ENCODE measurements at places on chromosomes 6 and 20.

- DNase-seq: peak; percentile 9
Observed at GRCh38 chr6:15793288-15793687, 130.5 kb upstream of the DTNBP1 start.

- peak; percentile 26 for DNase-seq
Observed at GRCh38 chr6:117483004-117483644, 650 bp downstream of the DCBLD1 start.

- DNase-seq: no peak
Observed at GRCh38 chr20:6651016-6651415, 116.5 kb upstream of the BMP2 start.

DNA sequence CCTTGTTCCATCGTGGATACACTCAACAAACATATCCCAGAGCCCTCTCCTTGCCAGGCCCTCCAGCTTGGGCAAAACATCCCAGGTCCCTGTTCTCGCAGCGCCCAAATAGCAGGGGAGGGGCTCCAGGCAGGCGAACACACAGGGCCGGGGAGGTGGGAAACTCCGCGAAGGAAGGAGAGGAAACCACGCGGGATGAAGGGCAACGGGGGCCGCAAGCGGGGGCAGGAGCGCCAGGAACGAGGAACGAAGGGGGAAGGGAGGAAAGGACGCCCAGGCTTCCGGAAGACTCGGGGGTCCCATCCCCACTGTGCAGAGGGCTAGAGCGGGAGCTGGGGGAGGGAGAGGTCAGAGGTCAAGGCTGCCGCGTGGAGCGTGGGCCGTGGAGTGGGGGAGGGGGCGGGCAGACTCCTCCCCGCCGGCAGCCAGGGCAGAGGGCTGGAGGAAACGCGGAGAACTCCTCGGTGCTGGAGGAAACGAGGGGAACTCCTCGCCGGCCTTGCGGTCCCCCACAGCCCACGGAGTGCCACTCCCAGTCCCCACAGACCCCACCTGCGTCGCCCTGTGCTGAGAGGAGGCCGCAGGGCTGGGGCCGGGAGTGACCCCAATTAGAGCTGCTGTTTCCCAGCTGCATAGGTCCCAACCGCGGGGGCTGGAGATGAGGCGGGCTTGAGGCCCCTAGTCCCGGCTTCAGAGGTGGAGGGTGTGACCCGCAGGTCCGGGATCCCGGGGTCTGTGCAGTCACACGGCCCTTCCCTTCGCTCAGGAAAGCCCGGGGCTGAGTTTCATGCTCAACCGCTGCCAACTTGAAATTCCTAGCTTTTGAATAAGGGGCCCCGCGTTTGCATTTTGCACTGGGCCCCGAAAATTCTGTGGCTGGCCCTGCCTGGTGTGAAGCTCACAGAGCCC, 1.2 kb upstream of the RBM38 start:
- no peak for DNase-seq

GRCh38 chr20:31691646-31692275, 30.9 kb downstream of the BCL2L1 start:
- DNase-seq: no peak

- no peak for DNase-seq
Observed at GRCh38 chr6:36851626-36852025, 12.4 kb upstream of the CPNE5 start.

DNA sequence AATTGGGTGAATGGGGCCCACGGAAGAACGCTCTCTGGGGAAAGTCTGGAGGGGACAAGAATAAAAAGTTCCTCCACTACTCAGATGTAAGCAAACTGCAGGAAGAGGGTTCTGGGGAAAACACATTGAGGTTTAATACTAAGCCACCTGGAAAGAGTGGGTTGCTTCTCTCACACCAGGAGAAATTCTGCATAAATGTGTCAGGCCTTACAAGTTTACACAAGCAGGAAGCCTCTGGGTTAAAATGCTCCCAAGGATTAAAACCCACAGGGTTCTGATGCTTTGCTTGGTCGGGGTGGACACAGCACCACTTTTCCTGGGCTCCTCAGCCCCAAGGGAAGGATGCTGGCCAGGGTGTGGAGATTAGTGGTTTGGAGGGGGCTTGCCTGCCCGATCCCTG, 122.1 kb upstream of the SLC22A23 start:
- DNase-seq: no peak

- no peak for DNase-seq
Observed at GRCh38 chr6:776528-776931, 83.6 kb upstream of the EXOC2 start.

GRCh38 chr6:90021711-90022110, 127.4 kb downstream of the GJA10 start:
- no peak for DNase-seq

DNA sequence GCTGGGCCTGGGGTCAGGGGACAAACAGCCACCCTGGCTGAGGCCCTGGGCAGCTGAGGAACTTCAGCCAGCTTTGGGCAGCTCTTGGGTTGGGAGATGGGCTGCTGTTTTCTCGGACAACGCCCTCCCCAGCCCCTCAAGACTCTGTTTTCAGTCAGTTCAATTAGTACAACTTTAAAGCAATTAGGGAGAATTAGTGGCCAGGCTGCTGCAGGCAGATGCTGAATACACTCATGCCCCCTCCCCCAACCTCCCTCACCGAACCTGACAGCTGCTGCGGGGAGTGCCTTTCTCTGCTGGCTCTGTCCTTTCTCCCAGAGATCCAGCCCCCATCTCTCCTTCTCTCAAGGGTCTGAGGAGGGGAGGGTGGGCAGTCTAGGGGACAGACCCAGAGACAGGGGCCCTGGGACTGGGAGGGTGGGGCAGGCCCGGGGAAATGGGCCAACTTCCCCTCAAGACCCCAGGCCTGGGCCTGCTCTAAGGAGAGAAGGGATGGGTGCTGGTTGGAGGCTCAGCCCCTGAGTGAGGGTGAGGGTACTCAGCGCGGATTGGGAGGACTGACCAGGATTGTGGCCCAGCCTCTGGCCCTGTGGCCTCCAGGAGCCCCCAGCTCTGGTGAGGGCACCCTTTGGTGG, 17.8 kb upstream of the MYT1 start:
- no peak for DNase-seq

- DNase-seq: no peak
Observed at GRCh38 chr6:22765015-22765414, 195.6 kb downstream of the HDGFL1 start.

GRCh38 chr20:5470943-5471342, 154.2 kb upstream of the PROKR2 start:
- DNase-seq: no peak

DNA sequence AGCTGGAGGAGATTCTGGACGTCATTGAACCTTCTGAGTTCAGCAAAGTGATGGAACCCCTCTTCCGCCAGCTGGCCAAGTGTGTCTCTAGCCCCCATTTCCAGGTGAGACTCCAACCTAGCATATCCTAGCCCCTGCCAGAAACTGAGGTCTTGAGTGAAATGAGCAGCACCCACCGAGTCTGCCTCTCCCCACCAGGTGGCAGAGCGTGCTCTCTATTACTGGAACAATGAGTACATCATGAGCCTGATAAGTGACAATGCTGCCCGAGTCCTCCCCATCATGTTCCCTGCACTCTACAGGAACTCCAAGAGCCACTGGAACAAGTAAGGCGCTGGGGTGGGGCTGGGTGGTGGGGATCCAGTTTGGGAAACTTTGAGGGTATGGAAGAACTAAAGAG, 4.6 kb downstream of the MEA1 start:
- DNase-seq: no peak

DNA sequence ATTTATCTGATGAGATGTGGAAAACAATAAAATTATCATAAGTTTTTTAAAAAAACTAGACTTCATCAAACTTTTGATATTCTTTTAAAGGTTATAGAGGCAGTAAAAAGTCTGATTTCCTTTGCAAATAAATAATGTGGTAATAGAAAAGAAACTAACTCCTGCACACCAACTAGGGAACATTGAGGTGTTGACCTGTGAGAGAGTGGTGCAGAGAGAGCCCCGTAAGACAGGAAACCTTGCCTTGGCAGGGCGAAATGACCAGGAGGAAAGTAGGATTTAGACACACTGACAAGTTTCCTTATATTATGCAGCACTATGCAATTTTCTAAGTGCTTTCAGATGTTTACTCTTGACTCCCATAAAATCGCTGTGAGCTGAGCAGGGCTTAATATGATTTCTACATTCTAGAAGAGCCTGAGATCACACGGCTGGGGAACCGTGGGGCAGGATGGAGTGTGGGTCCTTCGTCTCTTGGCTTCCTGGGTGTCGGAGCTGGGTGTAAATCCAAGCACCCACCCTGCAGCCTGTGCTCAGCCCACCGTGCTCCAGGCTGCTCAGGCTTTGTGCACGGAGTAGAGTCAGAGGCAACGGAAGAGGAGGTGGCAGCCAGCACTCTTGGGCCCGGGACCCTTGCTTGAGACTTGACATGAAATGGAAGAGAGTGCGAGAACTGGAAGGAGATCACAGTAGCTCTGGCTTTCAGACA, 61.3 kb upstream of the FOXQ1 start:
- no peak for DNase-seq

GRCh38 chr6:75563032-75563431, 38.6 kb upstream of the SENP6 start:
- no peak for DNase-seq

GRCh38 chr20:48201885-48202284, 416.6 kb upstream of the SULF2 start:
- DNase-seq: no peak

DNA sequence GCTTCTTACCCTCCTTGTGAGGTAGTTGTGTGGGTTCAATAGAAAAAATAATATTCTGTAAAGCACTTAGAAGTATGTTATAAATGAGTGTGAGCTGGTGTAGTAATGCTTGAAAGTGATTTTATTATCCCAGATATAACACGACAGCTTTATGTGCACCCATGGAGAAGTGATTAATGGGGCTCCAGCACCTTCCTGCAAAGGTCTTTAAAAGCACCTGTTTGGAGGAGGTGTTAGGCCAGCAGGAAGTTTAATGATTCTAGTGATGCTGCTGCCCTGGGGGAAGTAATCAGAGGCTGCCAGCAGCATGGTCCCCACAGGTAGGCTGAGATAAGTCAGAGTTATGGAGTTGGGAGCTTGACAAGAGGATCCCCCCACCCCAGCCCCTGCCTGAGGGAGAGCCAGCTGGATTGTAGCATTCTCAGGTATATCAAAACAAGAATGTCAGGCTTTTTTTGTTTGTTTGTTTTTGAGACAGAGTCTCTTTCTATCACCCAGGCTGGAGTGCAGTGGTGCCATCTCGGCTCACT, 166.3 kb downstream of the PHACTR1 start:
- DNase-seq: no peak

DNA sequence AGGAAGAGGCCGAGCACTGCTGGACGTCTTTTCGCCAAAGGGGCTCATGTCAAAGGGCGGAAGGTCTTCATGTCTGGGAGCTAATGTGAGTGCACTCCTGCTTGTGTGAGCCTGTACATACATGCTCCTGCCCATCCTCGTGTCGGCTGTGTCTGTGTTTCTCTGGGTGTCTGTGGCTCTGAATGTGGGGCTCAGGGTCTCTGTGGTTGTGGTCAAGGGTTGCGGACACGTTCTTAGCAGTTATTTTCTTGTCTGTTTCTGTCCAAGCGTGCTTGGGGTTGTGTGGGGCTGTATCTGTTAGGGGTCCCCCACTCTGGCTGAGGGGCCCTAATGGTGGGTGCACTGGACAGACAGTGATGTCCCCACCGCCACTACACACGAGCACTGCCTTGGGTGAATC, 2.9 kb downstream of the AVP start:
- no peak for DNase-seq

DNA sequence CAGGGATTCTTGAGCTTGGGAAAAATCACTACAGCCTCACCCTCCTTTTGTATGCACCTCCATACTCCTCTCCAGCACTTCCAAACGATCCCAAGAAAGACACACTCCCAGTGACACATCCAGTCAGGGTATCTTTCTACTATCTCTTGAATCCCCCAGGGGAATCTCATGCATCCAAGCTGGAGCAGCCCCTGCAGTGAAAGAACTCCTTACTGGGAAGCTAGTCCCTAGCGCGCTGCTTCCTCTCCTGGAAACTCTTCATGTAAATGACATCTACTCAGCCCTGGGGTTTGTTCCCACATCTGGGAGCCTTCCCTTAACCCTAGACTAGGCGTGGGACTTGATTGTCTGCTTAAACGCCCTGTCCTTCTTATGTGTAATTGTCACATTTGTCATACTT, 329.1 kb upstream of the QKI start:
- DNase-seq: no peak

DNA sequence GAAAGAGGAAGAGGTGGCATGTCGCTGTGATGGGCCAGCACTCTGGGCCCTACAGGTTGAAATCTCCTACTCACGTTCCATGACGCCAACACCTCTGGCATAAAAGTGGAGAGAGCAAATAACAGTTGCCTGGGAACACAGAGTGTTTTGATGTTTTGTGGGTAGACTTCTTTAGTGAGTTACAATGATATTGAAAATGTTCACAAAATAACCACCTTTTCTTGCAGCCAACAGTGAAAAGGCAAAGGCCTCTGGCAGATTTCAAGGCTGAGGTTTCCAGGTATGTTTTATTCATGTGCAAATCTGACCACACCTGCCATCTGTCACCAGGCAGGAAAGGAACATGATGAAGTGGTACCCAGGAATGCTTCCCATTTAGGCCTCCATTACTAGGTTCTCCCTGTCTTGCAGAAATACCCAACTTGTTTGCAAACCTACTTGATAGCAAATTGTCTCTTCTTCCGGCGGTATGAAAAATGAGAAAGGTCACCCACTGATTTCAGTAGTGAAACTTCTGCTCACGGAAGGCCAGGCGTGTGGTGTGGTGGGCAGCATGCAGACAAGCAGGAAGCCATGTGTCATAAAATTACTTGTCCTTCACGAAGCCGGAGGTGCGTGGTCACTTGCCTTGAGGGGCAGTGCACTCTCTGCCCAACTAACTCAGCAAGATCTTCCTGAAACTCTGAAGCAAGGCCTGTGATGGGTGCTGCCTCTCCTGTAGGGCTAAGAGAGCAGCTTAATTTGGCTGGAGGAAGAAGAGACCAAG, 299.1 kb upstream of the PRDM1 start:
- DNase-seq: no peak

GRCh38 chr6:42315991-42316970, 98.6 kb upstream of the MRPS10 start:
- peak; percentile 87 for DNase-seq

GRCh38 chr20:23081263-23081819, 4.8 kb downstream of the CD93 start:
- no peak for DNase-seq

DNA sequence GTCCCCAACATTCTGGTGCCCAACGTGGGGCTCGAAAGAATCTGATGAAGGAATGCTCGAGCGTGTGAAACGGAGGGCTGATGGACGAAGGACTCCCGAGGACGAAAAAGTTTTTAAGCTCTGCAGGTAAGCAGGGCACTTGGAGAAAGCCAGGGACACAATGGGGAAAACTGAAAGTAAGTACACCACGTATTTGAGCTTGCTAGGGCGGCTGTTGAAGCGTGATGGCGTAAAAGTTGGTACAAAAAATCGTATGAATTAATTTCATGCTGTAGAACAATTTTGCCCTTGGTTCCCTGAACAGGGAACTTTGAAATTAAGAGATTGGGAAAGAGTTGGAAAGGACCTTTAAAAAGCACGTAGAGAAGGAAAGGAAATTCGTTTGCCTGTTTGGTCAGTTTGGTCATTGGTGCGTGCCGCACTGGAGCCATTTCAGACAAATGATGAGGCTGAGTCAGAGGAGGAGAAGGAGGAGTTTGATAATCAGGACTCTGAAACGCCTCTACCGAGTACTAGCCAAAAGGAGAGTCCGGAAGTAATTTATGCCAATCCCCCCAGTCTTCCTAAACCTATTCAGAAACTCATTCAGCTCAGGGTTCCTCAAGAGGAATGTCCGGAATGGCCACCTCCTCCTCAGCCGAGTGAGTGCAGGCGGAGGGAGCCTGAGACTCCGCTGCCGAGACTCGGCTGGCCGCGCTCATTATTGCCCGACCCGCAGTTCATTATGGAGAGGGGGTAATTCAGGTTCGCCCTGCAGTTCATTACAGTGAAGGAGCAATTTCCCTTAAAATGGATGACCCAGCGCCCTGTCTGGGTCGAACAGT, 59.2 kb upstream of the PRSS16 start:
- peak; percentile 53 for DNase-seq

GRCh38 chr6:138945354-138945753, 42.7 kb downstream of the REPS1 start:
- no peak for DNase-seq
